G401 (cell line): ENCODE measurements at places on chromosomes 1 and 21. TPM values are rescaled to one million over a fixed set of nuclear protein-coding genes. Genes with fewer than 3 reads are reported as not detected.

Gene EDN2
- total RNA-seq: 1.8 and 2.2 TPM in 2 replicates

Gene MANEAL
- total RNA-seq: 22.0 and 31.3 TPM in 2 replicates

Gene ZNF593
- 46.4 and 97.1 TPM in 2 replicates for total RNA-seq

Gene CRABP2
- 1,143 and 1,168 TPM in 2 replicates for total RNA-seq

Gene PRELP
- total RNA-seq: not detected in 2 replicates

Gene SERPINC1
- total RNA-seq: not detected in 2 replicates

Gene HMGN2
- 366 and 543 TPM in 2 replicates for total RNA-seq

Gene RGL1
- 3.4 and 3.7 TPM in 2 replicates for total RNA-seq

Gene FCRL5
- total RNA-seq: not detected in 2 replicates

Gene PUSL1
- total RNA-seq: 66.7 and 84.9 TPM in 2 replicates

Gene SYNC
- total RNA-seq: 6.5 and 7.9 TPM in 2 replicates

Gene SGIP1
- not detected in 2 replicates for total RNA-seq

DNA sequence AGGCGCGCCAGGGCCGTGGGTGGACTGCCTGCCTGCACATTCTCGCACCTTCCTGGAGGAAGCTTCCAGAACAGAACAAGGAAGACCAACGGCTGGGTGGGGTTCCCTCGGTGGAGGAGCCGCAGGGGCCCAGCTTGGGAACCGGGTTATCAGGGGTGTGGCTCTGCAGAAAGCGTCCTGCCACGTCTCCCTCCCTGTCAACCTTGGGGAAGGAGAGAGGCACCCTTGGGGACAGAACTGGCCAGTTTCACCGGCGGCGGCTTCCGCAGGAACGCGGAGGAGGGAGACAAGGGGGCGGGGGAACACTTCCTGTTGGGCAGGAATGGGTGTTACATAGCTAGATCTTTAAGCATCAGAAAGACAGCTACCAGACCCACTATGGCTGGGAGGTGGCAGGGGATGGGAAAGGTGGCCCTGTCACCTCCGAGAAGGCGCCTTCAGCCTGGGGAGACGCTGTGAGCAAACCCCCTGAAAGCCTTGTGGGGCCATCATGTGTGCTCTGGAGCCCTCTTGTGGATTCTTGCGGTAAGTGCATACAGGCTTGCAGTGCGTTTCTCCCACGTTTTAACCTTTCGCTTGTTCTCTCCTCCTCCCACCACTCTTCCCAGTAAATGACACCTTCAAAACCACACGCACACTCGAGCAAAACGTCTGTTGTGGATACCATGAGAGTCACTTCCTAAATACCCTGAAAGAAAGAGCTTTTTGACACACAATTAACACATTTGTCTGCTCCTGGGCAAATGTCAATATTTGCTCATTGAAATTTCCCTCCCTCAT is 3.8 kb upstream of the PLEKHA6 start:
- DNase-seq: peak; percentile 87

DNA sequence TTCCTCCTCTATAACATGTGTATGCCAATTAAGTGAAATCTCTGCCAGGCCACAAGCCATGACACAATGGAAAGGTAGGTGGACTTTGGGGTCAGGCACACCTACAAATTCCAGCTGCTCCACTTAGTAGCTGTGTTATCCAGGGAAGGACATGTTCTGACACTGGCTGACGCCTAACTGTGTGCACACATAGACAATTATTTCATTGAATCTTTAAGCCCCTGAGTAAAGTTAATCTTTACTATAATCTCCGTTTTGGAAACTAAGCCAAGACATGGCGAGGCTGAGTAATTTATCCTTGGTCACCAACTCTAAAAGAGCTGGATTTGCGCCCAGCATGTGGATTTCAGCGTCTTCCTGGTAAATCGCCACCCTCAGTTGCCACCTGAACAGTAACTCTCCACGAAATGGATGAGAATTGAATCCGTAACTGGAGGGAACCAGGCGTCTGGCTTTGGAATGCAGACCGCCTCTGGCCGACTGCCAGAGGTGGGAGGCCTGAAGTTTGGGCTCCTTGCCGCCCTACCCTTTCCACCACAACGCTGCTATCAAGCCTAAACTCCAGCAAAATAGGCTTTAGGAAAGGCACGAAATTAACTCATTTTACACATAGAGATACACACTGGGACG is 888 bp upstream of the SNRPE start:
- DNase-seq: peak; percentile 31

DNA sequence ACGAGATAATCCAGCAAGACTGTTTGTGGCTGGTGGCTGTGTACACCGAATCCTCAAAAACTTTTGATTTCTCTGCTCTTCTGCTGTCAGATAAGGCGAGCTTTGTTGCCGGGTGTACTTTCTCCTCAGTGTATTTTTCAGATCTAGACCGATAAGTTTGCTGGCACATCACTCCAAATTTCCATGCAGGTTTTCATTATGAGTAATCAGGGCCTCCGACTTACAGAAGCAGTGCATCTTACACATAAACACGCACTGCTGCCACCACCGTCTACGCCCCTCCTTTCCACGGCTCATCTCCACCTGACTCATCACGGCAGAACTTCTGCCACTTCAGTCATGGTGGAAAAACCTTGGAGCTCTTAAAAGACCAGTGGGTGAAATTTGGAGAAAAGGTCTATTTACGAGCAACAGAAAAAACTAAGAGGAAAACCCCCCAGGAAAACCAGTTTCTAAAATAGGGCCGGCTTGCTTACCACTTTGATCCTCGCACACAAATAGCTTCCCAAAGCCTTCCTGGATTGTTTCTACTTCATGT is 7.7 kb downstream of the ZBTB21 start:
- DNase-seq: no peak

DNA sequence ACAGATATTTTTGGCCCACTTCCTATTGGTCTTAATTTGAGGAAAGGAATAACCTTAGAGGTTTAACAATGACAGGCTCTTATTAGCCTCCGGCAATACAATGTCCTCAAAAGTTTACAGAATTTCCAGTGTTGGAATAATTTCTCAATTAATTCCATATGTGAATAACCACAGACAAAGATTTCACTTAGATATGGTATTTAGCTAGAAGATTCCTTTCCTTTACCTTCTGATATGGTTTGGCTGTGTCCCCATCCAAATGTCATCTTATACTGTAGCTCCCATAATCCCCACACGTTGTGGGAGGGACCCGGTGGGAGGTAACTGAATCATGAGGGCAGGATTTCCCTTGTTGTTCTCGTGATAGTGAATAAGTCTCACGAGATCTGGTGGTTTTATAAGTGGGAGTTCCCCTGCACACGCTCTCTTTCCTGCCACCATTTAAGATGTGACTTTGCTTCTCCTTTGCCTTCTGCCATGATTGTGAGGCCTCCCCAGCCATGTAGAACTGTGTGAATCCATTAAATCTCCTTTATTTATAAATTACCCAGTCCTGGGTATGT is 54.9 kb upstream of the RGS7 start:
- DNase-seq: no peak

GRCh38 chr1:157403203-157403602 is 149.1 kb downstream of the FCRL5 start:
- no peak for DNase-seq

- DNase-seq: no peak
Measured at GRCh38 chr1:173779936-173780335, 44.5 kb upstream of the DARS2 start.

DNA sequence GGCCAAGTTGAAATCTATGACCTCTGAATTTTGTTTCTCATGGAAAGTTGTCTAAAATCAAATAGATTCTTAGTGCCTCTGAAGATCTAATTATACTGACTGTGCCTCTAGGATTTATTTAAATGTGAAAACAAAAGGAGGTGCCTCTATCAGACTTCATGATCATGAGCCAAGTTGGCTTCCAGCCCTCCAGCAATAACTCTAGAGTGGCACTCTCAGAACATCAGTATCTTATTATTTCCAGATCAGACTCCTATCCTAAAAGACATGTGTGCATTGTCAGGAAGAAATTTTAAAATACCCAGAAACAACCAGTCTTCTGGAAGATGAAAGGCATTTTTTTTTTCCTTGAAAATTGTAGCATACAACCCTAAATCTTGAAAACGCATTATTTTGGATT is 368.0 kb downstream of the PDE4B start:
- DNase-seq: no peak

- no peak for DNase-seq
Measured at GRCh38 chr21:34156957-34157356, 83.6 kb downstream of the MRPS6 start.

- no peak for DNase-seq
Measured at GRCh38 chr1:45038661-45039364, 26.8 kb downstream of the UROD start.

DNA sequence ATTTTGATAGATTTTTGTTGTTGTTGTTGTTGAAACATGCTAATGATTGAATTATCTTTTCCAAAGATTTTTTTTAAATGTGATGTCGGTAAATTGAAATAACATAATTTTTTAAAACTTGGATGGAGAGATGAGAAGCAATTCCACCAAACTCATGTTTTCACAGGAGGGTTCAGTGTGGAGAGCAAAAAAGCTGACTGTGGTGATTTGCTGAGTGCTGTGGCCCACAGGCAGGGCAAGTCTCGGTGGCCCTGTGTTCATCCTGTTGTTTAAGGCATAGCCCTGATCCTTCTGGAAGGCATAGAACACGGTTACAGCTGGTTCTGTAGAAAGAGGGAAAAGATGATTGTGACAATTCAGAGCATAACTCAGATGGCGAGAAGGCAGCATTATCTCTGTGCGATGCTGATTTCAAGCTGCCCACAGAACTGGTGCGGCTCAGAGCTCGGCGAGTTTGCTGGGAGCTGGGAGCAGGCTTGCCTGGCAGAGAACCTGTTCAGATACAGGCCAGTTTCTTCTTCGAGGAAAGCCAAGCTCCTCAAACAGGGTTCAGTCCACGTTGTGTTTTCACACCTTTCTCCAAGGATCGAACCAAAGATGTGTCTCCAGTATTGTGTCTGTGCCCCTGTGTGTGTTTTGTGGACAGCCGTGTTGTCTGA is 127.1 kb downstream of the HUNK start:
- DNase-seq: no peak

GRCh38 chr21:15221799-15222386 is 157.1 kb upstream of the NRIP1 start:
- DNase-seq: no peak

GRCh38 chr21:32172106-32172505 is 106.7 kb downstream of the MIS18A start:
- no peak for DNase-seq

DNA sequence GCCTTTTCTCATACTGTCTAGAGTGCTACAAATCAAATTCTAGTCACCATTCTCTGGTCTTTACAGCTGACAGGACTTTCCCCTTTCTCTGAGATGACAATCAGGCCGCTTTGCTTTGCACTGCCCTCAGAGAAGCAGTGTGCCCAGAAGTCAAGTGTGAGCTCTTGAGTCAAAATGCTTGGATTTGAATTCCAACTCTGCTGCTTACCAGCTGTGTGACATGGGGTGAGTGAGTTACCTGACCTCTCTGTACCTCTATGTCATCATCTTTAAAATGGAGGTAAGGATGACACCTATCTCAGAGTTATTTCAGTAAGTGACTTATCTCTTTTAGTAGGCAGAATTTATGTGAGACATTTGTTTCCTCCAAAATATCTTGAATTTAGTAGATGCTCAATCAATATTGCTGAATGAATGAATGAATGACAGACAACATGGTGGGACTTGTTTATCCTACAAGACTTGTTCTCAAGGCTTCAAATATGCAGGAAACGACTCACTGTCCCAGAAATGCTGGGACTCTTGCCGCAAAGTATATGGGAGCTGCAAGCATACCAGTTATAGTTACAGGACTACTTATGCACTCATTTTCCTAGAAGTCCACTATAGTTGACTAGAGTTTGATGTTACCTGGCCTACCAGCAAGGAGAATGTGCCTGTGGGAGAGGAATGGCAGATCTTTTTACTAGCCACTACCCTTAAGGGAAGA is 38.1 kb upstream of the A3GALT2 start:
- DNase-seq: no peak

DNA sequence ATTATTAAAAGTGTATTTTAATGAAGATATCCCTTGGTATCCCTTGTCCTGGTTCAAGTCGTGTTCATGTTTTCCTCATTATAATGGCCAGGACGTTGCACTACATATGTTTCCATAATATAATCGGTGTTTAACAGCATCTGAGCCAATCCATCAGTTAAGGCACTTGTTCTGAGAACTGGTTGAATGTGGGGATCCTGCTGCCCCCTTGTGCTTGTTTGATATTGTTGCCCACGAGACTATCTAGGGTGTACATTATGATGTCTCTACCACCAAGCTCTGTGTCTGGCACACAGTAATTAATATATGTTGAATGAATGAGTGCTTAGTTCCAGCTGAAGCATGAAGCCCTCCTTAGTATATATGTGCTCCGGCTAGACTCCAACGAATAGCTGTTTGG is 193.0 kb downstream of the CACNA1E start:
- peak; percentile 51 for DNase-seq

DNA sequence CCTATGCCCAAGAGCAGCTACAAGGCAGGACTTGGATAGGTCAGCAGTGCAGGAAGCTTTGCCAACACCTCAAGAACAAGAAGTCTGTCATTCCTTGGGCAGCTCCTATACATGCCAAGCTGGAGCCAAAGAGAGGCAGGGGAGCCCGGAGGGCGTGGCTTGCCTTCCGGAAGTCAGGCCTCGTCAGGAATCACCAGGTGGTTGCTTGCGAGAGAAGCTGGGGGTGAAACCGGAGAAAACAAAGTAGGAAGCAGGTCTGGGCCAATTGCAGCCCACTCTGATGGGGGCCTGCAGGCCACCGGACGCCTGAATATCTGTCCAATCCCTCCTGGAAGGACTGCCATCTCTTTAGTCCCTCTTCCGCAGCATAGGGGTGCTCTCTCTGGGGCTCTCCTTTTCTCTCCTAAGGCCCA is 794 bp upstream of the FAM76A start:
- DNase-seq: peak; percentile 34

- DNase-seq: no peak
Measured at GRCh38 chr1:96370757-96371156, 350.8 kb upstream of the PTBP2 start.

DNA sequence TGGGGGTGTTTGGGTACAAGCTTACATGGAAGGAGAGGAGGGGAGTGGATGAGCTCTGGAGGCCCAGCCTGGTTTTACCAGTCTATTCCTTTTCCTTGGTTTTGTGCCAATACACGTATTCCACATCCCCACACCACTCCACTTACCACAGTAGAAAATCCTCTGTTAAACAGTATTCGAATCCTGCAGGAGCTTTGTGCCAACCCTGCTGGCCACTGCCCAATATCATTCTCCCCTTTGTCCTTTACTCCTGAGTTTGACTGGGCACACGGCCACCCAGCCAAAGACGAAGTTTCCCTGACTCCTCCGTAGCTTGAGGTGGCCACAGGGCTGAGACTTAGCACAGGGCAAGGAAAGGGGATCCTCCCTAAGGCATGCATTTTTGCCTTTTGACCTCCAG is 61.6 kb downstream of the TMCO4 start:
- no peak for DNase-seq
